ENCODE measurements at places on chromosomes 7 and 10.

- peak; percentile 17 for DNase-seq
Measured at GRCh38 chr7:84336303-84336702, 141.7 kb upstream of the SEMA3A start.

- DNase-seq = no peak
Measured at GRCh38 chr7:122919643-122920181, 33.5 kb upstream of the CADPS2 start.

GRCh38 chr7:98128346-98128745, 21.7 kb downstream of the LMTK2 start:
- no peak for DNase-seq

- no peak for DNase-seq
Measured at GRCh38 chr10:117462424-117462792, 80.1 kb upstream of the EMX2 start.

GRCh38 chr7:69276011-69276729, 322.1 kb upstream of the AUTS2 start:
- no peak for DNase-seq

- no peak for DNase-seq
Measured at GRCh38 chr7:30269490-30269889, 14.9 kb upstream of the ZNRF2 start.

DNA sequence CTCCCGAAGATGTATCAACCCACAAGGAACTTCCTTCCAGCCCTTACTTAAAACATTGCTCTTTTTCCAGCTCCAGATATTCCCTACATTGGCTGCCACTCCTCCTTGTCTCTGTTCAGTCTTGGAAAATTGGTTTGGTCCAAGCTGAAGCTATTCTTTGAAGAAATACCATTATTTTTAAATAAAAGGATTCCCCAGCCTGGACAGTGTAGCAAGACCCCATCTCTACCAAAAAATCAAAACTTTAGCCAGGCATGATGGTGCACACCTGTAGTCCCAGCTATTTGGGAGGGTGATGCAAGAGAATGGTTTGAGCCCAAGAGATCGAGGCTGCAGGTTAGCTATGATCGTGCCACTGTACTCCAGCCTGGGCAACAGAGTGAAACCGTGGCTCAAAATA, 159.8 kb downstream of the CUX1 start:
- DNase-seq = no peak

GRCh38 chr7:132785870-132786269, 209.6 kb upstream of the PLXNA4 start:
- DNase-seq = no peak

GRCh38 chr7:100584683-100585510, 1.0 kb downstream of the LRCH4 start:
- no peak for DNase-seq

DNA sequence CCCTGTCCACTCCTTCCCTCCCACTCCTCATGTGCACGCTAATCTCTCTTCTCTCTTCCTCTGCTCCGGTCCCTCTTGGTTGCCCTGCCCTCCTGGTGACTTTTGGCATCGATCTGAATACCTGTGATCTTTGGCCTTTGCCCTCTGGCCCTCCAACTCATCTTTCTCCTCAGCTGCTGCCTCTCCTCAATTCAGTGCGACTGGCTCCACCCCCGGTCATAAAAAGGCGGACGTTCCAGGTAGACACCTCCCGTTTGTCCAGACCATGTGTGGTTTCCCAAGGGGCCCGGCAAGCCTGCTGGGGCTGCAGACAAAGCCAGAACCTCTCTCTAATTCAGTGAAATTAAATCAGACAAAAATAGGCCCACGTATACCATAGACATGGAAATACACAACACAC, 96.8 kb downstream of the COL13A1 start:
- DNase-seq = no peak

GRCh38 chr10:89118091-89118490, 89.0 kb downstream of the CH25H start:
- no peak for DNase-seq

DNA sequence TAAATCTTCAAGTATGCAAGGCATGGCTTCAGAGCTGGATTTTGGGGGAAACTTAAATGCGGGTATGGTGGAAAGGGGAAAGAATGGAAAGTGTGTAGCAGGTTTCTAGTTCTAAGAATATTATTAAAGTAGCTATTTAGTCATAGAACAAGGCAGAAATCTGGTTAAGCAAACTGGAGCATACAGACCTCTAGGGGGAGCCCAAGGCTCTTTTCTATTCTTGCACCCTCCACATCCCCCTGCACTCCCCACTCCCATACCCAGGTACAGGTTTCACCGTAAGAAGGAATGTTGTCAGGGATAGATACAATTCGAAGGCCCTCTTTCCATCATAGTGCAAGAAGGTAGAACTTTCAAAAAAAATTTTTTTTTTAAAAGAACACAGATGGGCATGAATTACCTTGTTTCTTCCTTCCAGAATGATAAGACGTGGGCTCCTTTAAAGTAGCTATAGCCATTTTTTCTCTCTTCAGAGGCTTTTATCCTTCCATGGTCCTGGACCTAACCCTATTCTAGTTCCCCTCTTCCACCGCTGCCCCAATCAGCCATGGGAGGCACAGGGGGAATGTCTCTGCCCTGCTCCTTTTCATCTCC, 41.5 kb upstream of the SMIM30 start:
- peak; percentile 69 for DNase-seq

DNA sequence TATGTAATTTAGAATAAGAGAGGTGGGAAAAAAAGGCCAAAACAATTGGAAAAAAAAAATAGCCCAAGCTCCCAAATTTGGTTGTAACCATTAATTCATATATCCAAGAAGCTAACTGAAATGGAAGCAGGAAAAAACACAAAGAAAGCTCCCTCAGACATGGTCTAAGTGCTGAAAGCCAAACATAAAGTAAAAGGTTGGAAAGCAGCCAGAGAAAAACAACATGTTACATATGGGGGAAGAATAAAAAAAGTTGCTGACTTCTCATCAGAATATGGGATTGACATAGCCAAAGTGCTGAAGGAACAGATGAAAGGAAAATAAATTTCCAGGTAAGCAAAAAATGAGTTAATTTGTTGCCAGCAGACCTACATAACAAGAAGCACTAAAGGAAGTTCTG, 40.3 kb downstream of the PDZD8 start:
- no peak for DNase-seq

DNA sequence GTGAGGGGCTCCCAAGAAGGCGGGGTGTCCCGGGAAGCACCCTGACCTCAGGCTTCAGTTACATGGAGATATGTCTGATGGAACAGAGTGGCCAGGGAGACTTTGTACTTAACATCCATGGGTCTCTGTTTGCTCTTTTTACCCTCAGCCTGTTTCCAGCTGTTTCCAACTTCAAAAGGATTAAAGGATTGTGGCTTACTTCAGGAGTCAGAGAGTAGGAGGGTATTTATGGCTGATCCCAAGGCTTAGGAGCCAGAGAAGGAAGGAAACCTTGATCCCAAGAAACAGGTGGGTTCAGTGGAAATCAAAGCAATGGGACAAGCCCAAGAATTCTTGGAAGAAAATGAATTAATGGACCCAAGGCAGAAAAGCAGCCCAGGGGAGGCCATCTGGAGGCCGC, 37.7 kb upstream of the ZNF438 start:
- DNase-seq = no peak

DNA sequence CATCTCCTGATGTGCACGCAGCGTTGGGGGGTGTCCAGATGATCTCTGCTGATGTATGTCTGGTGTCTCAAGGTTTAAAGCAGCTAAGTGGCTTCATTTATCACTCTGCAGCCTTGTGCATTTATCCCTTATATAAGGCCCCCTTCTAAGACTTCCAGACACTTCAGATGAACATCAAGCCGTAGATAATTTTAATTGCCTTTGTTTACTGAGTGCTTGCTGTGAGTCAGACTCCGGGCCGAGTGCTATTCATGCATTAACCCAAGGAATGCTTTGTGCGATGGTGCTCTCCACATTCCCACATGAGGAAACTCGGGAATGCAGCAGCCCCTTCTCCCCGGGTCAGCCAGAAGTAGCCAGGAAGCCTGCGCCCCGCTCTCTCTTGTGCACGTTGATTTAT, 328.6 kb upstream of the COBL start:
- no peak for DNase-seq

DNA sequence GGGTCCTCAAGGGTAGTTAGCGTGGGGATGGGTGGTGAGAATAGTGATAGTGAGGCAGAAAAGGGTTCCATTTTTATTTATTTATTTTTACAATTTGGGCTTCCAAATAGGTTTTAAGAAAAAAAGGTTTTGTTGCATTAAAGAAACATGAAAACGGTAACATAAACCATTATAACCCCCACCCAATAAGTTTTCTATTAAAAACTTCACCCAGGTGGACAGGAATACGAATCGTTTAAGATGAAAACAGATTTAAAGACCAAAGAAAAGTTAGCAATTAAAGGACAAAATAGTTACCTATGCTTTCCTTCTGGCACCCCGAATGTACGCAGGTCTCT, 78.7 kb downstream of the ZFAND4 start:
- no peak for DNase-seq

GRCh38 chr7:25985196-25985595, 166.8 kb upstream of the NFE2L3 start:
- DNase-seq = no peak

- DNase-seq = no peak
Measured at GRCh38 chr7:76272851-76273497, 29.5 kb upstream of the HSPB1 start.

- DNase-seq = no peak
Measured at GRCh38 chr10:48638158-48638557, 33.3 kb upstream of the ARHGAP22 start.

DNA sequence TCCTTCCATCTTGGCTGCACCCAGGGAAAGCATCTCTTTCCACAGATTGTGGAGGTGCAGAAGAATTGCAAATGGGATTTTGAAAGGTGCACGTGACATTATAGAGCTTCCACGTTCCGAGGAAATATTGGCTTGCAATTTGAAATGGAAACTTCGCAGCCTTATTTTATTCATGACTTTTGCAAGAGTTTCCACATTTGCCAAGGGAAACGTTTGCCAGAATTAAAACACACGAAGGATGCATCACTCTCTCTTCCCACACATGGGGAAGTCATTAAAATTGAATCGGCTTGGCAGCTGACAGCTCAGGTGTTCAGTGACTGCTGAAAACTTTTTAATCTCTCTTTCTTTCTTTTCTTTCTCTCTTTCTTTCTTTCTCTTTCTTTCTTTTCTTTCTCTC, 475.4 kb upstream of the IGFBP3 start:
- DNase-seq = no peak

- no peak for DNase-seq
Measured at GRCh38 chr7:98323597-98324322, 42.3 kb downstream of the BRI3 start.

- no peak for DNase-seq
Measured at GRCh38 chr10:19169041-19169440, 120.4 kb downstream of the MALRD1 start.

GRCh38 chr7:23183279-23184012, 1.6 kb downstream of the NUP42 start:
- DNase-seq = no peak

GRCh38 chr7:44383566-44383965, 58.2 kb upstream of the CAMK2B start:
- DNase-seq = no peak

DNA sequence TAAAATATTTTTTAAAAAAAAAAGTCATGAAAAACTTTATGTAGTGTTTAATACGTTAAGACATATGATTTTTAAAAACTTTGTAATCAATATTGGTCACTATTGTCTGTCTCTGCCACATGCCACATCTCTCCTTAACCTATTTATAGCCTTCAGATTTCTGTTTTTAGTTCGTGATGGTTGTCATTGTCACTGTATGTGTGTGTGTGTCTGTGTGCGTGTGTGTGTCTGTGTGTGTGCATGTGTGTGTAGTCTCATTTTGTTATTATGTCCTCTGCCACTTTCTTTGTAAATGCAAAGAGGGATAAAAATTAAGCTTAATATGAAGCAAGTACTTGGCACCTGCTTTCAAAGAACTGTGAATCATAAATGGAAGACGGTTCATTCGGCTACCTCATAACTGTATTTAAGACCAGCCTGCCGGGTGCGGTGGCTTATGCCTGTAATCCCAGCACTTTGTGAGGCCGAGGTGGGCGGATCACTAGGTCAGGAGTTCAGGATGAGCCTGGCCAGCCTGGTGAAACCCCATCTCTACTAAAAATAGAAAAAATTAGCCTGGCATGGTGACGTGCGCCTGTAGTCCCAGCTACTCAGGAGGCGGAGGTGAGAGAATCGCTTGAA, 354.0 kb downstream of the ARL4A start:
- DNase-seq = no peak

GRCh38 chr10:121240011-121240410, 358.2 kb downstream of the FGFR2 start:
- no peak for DNase-seq

GRCh38 chr10:118034791-118035261, 11.9 kb downstream of the RAB11FIP2 start:
- DNase-seq = no peak

DNA sequence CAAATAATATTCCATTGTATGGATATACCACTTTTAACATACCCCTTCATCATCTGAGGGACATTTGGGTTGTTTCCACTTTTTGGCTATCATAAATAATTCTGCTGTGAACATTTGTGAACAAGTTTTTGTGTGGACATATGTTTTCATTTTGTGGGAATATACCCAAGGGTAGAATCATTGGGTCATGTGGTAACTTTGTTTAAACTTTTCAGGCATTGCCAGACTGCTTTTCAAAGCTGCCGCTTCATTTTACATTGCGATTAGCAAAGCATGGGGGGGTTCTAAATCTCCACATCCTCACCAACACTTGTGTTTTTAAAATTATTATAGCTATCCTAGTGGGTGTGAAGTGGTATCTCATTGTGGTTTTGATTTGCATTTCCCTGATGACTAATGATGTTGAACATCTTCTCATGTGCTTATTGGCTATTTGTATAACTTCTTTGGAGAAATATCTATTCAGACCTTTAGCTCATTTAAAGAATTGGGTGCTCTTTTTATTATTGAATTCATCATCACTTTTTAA, 8.4 kb upstream of the HHEX start:
- DNase-seq = no peak

DNA sequence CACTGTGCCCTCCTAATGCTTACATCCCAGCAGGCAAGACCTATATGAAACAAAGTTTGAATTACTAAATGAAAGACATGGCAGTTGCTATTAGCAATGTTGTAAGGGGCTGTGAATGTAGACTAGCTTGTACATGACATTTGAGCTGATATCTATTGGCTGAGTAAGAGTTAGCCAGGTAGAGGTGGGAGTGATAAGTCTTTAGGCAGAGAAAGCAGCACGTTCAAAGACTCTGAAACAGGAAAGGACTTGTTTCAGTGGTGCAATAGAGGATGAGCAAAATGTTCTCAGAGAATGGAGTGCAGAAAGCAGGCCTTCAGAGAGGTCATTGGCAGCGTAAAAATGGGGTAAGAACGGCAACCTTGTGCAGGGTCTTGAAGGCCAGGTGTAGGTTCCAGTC, 687.6 kb downstream of the AUTS2 start:
- no peak for DNase-seq

Data from NCI-H1694 treated with DMSO at 0.1 percent for 48 hours (cell line).